ENCODE measurements at places on chromosomes 12 and 14.

DNA sequence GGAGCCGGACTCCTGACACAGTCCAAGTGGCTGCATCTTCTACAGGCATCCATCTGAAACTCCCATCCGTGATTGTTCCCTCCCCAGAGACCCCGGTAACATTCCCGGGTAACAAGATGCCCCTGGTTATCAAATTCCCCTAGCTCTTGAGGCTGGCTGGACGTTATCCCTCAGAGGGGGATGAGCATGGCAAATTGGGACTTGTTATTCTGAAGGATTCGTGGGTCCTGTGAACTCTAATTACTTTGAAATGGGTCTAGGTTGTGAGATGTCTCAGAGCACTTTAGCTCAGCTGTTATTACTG, 642 bp upstream of the PAN2 start:
- DNase-seq = no peak

GRCh38 chr12:57512665-57513064, 7.6 kb downstream of the DDIT3 start:
- DNase-seq = no peak

DNA sequence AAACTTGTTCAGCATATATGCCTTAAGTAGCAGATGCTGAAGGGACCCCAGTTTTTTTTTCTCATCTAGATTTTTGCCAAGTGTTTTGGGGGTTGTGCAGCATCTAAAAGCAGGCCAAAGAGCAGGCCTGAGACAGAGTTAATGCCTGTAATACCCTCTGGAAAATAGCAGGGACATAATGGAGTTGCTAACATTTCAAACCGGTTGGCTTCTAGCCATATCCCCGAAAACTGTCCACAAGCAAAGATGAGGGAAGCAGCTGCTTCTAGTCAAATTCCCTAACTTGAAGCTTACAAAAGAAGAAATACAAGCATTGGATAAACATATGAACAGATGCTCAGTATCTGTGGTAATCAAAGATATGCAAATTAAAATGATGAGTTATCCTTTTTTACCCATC, 52.1 kb upstream of the AEBP2 start:
- no peak for DNase-seq

- DNase-seq = no peak
These were observed 4.7 kb downstream of the CLEC2D start for GRCh38 chr12:9674226-9674590.

DNA sequence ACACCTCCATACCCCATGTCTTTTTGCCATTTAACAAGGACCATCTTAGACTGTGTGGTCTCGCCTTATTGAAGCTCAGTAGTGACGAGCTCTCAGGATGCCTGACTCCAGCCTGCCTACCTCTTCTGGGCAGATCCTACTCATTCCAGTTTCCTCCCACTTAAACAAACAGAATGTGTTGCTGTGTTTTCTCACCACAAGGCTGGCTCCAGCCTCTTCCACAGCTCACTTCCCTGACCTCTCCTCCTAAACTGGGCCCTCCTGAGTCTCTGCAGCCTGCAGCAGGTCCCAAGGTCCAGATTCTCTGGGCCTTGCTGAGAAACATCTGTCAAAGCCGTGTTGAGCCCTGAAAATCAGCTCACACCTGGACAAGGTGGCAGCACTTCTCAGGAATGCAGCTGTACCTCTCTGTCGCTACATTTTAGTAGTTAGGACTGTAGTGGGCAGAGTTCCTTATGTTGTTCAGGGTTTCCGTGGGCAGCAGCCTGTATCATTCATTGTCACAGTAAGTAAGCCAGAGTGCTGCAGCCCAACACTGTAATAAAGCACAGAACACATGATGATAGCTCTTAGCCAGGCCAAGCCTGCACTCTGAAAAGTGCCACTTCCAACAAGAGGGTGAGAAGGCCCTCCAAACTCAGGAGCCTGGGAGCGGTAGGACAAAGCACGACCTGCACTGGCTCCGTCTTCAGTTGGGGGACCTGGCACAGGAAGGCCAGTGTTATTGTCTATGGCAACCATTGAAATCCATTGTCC, 68.5 kb downstream of the NKX2-1 start:
- peak; percentile 3 for DNase-seq

DNA sequence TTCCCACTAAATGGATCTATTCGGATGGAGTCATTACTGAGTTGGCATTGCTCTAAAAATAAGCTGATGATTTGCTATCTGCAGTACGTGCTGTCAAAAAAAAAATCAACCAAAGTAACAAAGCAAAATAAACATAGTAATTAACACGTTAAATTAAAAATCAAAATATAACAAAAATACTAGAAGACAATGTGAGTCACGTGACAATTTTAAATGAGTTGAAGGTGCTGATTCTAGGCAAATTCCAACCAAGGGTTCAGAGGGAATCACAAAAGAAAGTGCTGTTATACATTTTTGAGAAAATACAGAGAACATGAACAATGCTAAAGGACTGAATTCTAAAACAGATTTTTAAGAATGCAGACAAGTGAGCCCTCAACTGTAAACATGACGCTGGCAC, 45.2 kb upstream of the IFNG-AS1 start:
- no peak for DNase-seq

Measured in HT-29 (cell line).